ENCODE measurements at places on chromosomes 12 and 14.
A peak's percentile ranks its signal among the peaks of the same experiment; 100 is the strongest.

GRCh38 chr14:94746131-94746530 is 23.8 kb downstream of the GSC start:
- DNase-seq: no peak

- DNase-seq: no peak
These were observed 312.1 kb downstream of the SEC23A start for GRCh38 chr14:38790916-38791315.

- DNase-seq: no peak
These were observed 55.3 kb downstream of the SLC8A3 start for GRCh38 chr14:70133461-70133860.

- no peak for DNase-seq
These were observed 80.8 kb downstream of the E2F7 start for GRCh38 chr12:76984566-76984965.

GRCh38 chr12:103905730-103906349 is 24.4 kb upstream of the HSP90B1 start:
- no peak for DNase-seq

GRCh38 chr14:76672123-76672522 is 89.1 kb upstream of the VASH1 start:
- DNase-seq: no peak

DNA sequence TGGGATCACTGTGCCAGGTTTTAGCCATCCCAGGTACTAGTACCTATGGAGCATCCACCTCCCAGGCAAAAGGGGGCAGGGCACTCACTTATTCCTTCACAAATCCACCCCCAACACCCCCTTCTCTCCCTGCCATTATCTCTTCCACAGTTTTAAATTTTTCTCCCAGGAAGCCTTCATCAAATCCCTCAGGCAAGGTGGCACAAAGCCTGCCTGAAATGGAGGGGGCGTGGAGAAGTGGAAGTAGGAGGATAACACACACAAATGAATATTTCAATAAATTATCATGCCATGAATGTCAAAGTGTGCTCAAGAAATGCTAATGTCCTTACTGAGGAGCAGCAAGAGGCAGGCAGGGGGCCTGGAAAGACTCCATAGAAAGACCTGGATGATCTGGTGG is 4.7 kb upstream of the CHST11 start:
- DNase-seq: no peak

DNA sequence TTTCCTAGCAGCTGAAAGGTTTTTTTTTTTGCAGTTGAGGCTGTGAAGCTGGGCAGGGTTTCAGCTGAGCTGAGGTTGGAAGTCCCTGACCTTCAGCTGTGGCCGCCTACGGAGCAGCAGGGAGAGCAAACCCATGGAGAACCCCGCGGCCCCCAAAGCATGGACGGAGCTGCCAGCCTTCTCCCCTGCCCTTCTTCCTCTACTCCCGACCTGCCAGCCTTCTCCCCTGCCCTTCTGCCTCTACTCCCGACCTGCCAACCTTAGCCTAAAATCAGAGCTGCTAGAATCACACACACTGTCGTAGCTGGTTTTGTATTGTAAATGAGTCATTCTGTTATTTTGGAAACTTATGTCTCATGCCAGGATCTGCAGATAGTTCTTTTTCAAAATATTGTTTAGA is 74.6 kb downstream of the PPP2R5C start:
- no peak for DNase-seq

DNA sequence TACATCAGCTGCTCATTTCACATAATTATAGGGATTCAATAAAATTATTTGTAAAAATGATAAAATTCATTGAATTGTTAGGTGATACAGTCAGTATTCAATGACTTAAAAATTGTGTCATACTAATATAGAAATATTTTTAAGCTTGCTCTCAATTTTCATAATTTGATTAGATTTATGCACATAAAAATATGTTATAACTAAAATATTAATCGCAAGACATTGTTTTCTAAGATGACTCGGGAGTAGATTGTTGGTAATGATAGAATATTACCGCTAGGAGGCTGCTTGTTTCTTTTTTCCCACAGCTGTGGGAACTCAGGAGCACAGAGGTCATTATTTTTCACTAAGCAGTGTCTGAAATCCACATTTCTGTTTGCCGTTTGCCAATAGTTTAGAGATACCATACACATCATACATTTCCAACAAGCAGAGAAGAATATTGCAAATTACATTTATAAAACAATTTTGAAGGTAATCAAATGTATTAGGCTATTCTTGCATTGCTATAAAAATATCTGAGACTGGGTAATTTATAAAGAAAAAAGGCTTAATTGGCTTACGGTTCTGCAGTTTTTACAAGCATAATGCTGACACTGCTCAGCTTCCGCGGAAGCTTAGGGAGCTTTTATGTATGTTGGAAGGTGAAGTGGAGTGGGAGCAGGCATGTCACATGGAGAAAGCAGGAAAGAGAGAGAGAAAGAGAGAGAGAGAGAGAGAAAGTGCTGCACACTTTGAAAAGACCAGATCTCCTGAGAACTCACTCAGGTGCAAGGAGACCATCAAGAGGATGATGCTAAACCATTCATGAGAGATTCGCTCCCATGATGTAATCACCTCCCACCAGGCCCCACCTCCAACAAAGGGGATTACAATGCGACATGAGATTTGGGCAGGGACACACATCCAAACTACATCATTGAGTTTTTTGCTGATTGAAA is 9.2 kb downstream of the CD69 start:
- no peak for DNase-seq

- DNase-seq: peak; percentile 78
These were observed 15.4 kb upstream of the TMEM120B start for GRCh38 chr12:121697093-121697698.

GRCh38 chr12:126355346-126355745 is 1290.1 kb downstream of the AACS start:
- no peak for DNase-seq

DNA sequence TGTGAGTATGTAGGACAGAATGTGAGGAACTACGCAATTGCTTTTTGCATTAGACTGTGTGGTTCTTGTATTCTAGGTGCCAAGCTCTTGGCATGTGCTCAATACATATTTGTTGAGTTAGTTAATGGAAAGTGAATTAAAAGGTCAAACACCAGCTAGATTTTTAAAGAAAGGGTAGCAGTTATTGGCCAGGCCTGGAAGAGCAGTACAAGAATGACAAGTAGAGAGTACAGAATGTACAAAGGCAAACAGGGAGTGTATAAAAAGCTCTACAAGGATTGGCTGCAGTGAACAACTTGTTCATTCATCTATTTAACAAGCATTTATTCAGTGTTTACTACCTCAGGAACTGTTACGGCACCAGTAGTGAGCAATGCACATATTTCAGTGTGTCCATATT is 854.0 kb upstream of the SEL1L start:
- DNase-seq: no peak

Measured in hepatocyte (in vitro differentiated cells).